ENCODE measurements at places on chromosomes 7 and 10.

GRCh38 chr7:147658392-147658967 is 932.1 kb upstream of the C7orf33 start:
- DNase-seq, result no peak

- no peak for DNase-seq
These were observed 4.9 kb downstream of the ACADSB start for GRCh38 chr10:123013456-123014419.

DNA sequence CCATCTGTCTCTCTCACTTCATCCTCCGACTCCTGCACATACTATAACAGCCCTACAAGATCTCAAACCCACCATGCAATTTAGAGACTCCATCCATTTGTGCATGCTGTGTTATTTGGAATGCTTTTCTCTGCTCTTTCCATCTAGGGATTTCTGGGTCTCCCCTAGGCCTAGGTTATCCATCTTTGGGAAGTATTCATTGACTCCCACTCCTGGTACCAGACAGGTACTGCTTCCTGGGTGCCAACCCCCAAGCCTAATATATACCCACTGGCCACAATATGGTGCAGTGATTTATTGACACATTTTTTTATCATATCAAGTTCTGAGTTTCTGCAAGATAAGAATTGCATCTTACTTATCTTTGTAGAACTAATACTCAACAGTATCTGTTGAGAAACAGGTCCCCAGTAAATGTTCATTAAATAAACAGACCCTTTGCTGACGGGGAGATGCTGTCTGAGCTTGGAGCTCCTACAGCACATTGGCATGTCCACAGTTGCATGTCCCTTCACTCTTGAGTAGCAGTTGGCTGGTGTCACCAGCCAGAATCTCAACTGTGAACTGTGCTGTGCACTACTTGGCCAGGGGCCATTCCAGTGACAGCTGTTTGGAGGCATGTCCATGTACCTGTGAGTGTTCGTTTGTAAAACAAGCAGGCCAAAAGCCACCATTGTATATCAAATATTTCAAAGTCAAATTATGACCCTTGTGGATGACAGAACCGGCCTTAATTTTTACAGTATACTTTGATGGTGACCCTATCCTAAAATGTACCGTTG is 223.3 kb upstream of the NFE2L3 start:
- no peak for DNase-seq

- no peak for DNase-seq
These were observed 34.9 kb upstream of the LOXL4 start for GRCh38 chr10:98302741-98303365.

- no peak for DNase-seq
These were observed 92.5 kb downstream of the EZH2 start for GRCh38 chr7:148791546-148791945.

DNA sequence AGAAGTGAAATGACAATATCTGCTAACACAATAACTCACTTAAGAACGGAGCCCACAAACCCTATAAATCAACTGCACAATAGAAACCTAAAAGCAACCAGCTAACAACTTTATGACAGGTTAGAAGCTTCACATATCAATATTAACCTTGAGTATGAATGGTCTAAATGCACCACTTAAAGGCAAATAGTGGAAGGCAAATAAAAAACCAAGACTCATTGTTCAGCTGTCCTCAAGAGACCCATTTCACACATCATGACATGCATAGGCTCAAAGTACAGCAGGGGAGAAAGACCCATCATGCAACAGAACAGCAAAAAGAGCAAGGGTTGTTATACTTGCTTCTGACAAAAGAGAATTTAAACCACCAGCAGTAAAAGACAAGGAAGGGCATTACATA is 46.8 kb downstream of the CDC14C start:
- no peak for DNase-seq

DNA sequence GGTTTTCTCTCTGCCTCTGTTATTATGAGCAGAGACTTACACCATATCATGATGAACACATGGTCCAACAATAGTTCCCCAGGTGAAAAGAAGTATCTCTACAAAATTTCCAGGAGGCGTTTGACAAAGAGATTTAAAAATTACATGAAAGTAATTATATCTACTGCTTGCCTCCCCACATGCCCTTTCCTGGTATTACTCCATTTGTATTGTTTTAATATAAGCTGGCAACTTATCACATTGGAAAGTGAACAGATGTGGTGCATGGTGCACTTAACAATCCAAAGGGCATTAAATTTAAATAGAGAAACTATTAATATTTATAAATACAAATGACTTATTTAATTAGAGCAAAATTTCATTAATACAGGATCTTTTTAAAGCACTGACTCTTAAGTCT is 638.2 kb downstream of the ANKRD7 start:
- no peak for DNase-seq

GRCh38 chr10:8073691-8074416 is 19.4 kb downstream of the GATA3 start:
- DNase-seq, result no peak

All from CD4-positive, alpha-beta memory T cell (primary cell).